Cerebellar nuclear complex (tissue), 1 donor: ENCODE measurements at places on chromosomes 7 and 10.

DNA sequence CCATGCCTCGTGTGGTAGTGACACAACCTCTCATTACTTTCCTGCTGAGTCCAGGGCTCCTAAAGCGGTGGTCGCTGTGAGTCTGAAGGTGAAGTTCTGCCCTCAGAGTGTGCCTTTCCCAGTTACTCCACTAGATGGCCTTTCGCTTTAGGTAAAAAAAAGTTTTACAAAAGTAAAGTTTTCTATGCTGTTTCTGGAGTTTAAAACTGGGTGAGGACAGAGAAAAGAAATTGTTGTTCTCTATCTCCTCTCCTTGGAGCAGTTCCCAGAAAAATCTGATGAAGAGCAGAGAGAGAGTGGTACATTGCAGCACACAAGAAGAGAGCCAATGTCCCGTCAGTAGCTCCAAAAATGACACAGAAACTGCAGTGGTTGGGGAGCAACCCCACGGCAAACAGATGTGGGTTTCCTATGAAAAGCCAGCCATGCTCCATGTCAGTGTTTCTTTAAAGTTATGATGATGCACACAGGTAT lies 257.1 kb downstream of the GLI3 start:
- DNase-seq, result no peak

GRCh38 chr7:139731802-139732470 lies 45.9 kb downstream of the HIPK2 start:
- DNase-seq, result no peak

GRCh38 chr7:55593172-55593514 lies 20.8 kb upstream of the VOPP1 start:
- no peak for DNase-seq

DNA sequence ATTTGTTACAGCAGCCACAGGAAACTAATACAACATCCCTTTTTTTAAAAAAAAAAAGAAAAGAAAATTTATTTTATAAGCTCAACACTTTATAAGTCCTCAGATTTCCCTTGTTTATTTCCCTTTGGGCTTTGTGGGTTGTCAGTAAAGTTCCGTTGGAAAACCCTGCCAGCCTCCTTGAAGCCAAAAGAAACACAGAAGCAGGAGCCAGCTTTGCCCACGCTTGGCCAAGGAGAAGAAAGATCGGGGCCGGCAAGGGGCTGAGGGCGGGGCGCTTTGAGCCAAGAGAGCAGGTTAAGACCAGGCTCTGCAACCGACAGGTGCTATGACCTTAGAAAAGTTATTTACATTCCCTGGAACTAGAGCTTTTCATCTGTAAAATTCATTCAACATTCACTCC lies 72.7 kb downstream of the RGS10 start:
- DNase-seq, result no peak

- DNase-seq, result no peak
Measured at GRCh38 chr10:126087153-126087680, 190.9 kb downstream of the FANK1 start.

DNA sequence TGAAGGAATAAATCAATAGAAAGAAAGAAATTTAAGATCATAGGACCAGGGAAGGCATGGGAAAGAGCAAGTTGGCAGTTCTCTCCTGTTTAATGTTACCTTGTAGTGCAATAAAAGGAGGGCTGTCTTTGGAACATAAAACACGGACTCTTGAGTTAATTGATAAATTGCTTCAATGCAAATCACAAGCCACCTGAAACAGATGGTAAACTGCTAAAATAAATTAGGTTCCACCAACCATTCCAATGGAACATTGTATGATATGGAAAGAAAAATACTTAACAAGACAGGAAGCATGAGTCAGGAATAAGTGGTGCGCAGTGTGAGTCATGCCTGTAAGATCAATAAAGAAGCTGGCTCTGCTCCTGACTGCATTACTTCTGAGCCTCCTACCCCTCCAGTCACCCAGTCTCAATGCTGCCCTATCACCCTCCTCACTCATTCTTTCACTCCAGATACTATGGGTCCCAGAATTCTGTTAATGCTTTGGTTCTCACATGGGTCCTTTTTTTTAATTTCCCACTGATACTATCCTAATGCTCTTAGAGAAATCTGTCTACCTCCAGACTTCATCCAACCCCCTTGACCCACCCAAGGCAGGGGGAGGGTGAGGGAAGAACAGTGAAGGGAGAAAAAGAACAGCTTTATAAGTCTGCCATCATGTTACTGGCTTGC lies 78.9 kb downstream of the LRRC17 start:
- DNase-seq, result no peak

DNA sequence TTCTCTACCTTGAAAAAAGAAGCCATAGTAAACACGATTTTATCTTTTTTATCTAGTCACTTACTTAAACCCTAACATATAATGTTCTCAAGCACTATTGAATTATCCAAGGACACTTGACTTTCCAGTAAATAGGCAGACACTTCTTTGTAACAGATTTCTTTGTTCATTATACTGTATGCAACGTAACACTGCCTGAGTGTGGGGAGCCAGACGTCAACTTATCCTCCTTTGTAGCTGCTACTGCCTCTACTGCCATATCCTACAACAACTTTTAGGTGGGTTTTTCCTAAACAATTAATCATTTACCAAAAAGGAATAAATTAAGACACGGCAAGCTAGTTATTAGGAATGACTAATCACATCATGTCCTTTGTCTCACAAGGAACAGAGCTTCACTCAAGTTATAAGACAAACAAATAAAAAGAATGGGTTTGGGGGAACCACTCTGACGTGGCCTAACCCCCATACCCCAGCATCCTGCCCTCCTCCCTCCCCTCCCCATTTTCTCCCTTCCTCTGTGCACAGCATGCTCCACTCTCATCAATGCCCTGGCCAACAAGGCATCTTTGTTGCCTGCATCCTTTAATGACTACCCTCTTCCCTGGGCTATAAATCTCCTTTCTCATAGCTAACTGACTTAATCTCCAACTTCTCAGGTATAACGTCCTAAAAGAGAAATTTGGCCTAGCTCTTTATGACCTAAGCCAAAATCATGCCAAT lies 43.3 kb downstream of the DOCK4 start:
- no peak for DNase-seq

- no peak for DNase-seq
Measured at GRCh38 chr10:45593938-45594275, 78.7 kb downstream of the ZFAND4 start.

DNA sequence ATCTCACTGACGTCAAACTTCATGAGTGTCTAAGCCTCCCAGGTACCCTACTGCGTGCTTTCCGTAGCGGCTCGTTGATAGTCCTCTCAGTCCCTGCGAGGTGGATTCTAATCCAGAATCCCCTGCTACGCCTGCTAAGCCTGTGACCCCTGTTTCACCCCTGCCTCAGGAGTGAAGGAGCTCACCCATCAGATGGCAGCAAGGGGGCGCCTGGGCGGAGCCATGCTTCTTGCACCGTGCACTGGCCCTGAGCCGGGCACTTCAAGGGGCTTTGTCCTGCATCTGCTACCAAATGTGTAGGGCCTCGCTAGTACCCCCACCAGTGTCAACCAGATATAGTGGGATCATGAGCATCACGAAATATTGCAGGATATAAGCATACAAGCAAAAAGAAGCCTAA lies 918 bp upstream of the STRA8 start:
- no peak for DNase-seq

- DNase-seq, result no peak
Measured at GRCh38 chr7:25091779-25092178, 33.3 kb downstream of the CYCS start.

DNA sequence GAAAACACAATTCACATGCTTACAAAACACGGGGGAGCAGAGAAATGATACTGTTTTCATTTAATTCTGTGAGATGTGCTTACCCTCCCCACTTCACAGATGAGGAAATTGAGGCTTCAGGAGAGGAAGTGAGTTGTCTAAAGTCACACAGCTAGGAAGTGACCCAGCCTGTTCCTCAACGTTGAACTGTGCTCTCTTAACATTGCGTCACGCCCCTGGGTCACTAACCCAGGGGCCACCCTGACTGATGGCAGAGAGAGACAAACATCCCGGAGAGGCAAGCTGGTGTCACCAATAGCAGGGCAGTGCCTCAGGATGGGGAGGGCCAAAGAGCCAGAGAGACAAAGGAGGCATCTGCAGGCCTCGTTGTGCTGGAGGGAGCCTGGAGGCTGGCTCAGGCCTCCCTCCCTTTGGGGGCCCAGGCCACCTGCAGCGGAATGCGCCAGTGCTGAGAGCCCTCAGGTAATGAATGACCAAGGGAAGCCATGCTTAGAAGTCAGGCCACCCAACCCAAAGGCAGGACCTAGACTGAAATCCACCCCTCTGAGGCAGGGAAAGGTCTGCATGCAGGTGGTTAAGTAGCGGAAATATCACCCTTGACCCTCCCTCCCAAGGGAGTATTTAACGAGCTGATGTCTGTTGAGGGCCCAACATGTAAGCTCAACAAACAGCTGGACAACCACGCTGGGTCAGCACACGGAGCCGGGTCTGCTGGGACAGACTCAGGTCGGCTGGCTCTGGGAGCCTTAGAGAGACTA lies 81.3 kb downstream of the C10orf105 start:
- no peak for DNase-seq

GRCh38 chr10:44244745-44245600 lies 139.9 kb downstream of the CXCL12 start:
- no peak for DNase-seq

GRCh38 chr7:28964056-28964455 lies 5.9 kb upstream of the TRIL start:
- no peak for DNase-seq

- no peak for DNase-seq
Measured at GRCh38 chr7:154795437-154795836, 207.5 kb downstream of the PAXIP1 start.

DNA sequence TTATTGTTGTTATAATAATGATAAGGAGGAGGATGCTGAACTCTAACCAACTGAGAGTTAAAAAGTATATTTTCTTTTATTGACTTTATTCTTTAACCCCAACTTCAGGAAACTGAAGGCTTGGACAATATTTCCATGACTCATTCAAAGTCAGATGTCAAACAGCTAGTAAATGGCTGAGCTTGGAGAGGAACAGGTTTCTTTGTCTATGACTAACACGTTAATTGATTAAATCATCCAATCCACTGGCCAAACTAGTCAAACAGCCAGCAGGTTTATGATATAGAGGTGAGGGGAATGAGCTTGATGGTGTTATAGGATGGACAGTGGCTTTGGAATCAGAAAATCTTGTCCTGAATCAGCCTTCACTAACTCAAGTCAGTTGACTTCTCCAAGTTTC lies 119.1 kb upstream of the WDR11 start:
- no peak for DNase-seq

- DNase-seq, result no peak
Measured at GRCh38 chr7:134355927-134356326, 39.2 kb upstream of the SLC35B4 start.

DNA sequence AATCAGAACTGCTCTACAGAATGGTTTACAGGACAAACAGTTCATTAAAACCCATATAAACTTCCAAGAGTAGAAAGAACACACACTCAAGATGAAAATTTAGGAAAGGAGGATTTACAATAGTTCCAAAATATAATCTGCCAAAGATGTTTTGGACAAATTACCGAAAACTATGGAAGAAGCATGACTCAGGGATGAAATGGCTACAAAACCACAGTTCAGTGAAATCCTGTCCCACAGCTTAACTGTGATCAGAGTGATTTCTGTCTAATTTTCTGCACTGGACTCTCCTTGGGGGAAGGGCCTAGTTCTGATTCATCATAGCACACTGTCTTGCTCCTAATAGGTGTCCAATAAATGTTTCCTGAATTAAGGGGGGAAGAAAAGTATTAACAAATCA lies 82.2 kb downstream of the HIPK2 start:
- no peak for DNase-seq
